ENCODE measurements at places on chromosomes 13 and 19. TPM values are rescaled to one million over a fixed set of nuclear protein-coding genes. Genes with fewer than 3 reads are reported as not detected.
A peak's percentile ranks its signal among the peaks of the same experiment; 100 is the strongest.

GRCh38 chr19:611481-611868 is 21.8 kb downstream of the HCN2 start:
- peak; percentile 95 for DNase-seq

SLC25A41 gene
- 0.10 TPM for total RNA-seq

GRCh38 chr19:8490395-8490760 is 12.1 kb downstream of the PRAM1 start:
- DNase-seq, result no peak

- no peak for DNase-seq
These were observed 306.4 kb downstream of the KLF5 start for GRCh38 chr13:73365252-73365651.

GRCh38 chr13:35953537-35954206 is 177.5 kb downstream of the DCLK1 start:
- peak; percentile 80 for DNase-seq

GRCh38 chr19:14019100-14019499 is 8.8 kb upstream of the RLN3 start:
- no peak for DNase-seq

DNA sequence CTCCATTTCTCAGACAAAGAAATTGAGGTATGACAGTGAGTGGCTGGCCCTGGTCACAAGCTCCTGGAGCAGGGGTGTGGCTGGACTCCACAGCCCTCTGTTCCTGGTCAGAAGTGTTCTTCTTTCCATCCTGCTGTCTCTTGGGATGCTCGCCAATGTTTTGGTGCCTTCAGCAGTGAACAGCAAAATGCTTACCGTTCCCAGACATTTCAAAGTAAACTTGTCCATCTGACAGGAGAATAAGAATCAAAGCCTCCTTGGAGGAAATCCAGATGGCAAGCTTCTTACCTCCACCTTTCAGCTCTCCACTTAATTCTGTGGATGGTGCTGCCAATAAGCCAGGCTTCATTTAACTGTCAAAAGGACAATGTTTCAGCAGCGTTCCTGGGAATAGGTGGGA is 954.1 kb downstream of the UQCRFS1 start:
- DNase-seq, result no peak

- DNase-seq, result peak; percentile 95
These were observed 5.0 kb downstream of the PPP1R37 start for GRCh38 chr19:45097776-45098520.

- DNase-seq, result no peak
These were observed 36.8 kb upstream of the SEMA6B start for GRCh38 chr19:4596033-4596904.

GIPC3 gene
- not detected for total RNA-seq

- DNase-seq, result no peak
These were observed 81.2 kb upstream of the RAP2A start for GRCh38 chr13:97352815-97353214.

- no peak for DNase-seq
These were observed 826.0 kb downstream of the SLITRK1 start for GRCh38 chr13:83056269-83056668.

DNA sequence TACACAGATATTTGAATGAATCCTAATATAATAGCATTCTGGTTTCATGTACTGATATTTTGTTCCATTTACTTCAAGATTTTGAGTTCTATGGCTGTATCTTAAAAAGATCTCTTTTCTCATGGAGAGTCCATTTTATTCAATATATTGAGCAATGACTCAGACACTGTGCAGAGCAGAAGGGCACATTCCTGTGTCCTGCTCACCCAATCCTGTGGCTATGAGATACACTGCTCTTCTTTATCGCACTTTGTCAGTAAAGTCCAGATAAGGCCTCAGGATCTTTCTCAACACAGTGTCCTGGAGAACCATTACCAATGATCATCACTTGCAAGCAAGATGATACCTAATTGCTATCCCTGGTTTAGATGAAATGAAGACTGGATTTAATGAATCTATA is 155.0 kb downstream of the CYSLTR2 start:
- DNase-seq, result peak; percentile 70

DNA sequence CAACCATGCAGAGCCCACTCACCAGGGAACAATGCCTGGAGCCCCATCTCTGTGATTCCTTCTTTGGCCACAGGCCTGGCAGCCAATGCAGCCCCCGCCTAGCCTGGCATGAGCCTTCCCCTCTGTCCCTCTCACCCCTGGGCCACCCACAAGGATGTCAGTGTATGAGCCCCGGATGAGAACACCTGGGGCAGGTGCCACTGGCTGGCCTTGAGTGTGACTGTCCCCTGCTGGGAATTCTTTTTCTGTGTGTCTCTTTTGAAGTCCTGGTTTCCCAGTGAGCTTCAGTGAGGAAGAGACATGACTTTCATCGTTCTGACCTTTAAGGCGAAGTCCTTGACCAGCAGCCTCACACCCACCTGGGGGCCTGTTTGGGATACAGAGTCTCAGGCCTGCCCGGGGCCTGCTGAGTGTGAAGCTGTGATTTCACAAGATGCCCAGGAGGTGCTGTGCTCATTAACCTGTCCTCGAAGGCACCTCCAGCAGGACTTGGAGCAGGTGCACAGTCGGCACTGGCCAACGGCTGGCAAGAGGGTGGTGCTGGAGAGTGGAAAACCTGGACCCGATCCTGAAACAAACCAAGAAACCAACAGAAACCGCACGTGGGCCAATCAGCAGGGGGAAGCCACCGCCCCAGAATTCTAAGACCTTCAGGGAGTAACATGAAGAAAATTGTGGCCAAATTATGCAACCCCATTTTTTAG is 27.4 kb upstream of the SPACA7 start:
- DNase-seq, result no peak

DNA sequence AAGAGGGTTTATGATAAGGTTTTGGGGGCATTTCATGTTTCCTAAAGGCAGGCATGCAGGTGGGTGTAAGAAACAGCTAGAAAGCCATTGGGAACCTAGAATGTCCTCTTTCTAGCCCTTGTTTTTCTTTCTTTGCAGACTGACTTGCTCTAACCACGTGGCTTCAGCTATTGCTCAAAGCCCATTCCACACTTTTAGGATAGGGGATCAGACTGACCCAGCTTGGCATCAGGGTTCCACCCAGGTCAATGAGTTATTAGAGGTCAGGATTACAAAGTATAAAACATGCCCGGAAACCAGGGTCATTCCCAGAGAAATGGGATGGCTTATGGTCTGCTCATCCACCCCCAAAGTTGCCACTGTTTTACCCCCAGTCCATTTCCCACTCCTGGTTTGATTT is 16.8 kb downstream of the PHF11 start:
- no peak for DNase-seq

DNA sequence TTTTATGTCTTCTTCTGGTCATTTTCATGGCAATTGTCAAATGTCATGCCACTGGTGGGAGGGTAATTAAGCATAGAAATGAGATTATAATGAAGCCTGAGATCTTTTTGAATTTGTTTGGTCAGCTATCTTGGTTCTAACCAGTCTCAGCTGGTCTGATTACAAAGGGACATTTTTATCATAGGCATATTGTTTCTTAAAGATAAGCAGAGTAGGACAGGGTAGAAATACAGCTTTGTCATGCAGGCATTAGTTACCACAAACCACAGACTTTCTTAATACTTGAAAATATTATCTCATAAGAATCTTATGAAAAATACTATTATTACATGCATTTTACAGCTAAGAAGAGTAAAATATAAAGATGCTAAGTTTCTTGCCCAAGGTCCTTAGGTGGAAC is 1761.5 kb downstream of the PCDH9 start:
- DNase-seq, result no peak

DNA sequence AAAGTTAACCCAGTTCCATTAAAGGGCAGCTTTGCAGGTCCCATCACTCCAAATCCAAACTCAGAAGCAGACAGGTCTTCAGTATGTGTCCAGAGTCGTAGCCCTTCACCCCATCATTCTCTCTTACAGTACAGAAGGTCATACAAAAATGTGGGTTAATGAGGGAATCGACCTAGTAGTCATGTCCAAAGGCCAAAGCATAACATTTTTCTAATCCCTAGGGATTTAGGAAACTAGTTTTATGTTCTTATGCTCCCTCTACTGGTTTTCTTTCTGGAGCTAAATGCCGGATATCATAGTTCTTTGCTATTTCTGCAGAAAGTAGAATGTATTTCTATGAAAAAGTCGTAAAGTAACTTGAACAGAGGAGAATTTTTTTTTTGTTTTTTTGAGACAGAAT is 72.2 kb downstream of the DHRS12 start:
- DNase-seq, result peak; percentile 40

GRCh38 chr13:51674276-51674675 is 90.0 kb downstream of the WDFY2 start:
- peak; percentile 28 for DNase-seq

GRCh38 chr19:46393456-46394401 is 19.6 kb downstream of the CCDC8 start:
- no peak for DNase-seq

DNA sequence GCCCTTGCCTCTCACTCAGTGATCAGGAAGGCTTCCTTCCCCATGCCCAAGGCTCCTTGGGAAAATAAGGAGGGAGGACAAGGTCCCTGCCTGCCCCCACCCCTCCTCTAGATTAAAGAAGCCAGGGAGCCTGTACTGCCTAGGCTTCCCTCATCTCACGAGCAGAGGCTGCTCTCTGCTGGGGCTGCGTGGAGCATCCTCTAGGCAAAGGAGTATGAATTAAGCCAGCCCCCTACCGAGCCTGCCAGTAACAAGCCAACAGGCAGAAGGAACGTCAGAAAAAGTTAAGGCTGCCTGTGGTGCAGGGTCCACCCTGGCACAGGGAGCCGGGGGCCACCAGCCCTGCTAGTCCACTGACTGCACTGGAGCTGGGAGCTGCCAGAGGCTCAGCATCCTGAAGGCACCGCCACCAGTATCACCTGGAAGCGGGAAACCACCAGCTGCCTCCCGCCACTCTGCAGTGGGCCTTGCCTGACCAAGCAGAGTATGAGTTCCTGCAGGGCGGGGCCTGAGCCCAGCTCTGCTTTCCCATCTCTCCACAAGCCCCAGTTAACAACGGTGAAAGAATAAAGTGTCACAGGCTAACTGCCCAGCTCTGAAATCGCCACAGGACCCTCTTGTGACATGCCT is 6.8 kb downstream of the NAPA start:
- DNase-seq, result no peak

DNA sequence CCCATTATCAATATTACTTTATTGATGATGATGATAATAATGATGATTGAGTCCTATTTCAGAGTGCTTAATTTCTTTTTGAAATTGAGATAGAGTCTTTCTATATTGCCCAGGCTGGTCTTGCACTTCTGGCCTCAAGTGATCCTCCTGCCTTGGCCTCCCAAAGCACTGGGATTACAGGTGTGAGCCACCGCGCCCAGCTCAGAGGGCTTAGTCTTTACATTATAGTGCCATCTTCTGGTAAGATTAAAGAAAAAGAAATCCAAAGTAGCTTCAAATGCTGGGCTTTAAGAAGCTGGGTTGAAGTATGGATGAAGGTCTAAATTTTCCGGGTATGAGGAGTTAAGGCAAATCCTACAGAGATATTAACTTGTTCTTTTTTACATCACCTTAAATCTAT is 3.4 kb upstream of the ZNF333 start:
- peak; percentile 33 for DNase-seq

- DNase-seq, result no peak
These were observed 288.2 kb downstream of the MYO16 start for GRCh38 chr13:108917581-108917980.

DNA sequence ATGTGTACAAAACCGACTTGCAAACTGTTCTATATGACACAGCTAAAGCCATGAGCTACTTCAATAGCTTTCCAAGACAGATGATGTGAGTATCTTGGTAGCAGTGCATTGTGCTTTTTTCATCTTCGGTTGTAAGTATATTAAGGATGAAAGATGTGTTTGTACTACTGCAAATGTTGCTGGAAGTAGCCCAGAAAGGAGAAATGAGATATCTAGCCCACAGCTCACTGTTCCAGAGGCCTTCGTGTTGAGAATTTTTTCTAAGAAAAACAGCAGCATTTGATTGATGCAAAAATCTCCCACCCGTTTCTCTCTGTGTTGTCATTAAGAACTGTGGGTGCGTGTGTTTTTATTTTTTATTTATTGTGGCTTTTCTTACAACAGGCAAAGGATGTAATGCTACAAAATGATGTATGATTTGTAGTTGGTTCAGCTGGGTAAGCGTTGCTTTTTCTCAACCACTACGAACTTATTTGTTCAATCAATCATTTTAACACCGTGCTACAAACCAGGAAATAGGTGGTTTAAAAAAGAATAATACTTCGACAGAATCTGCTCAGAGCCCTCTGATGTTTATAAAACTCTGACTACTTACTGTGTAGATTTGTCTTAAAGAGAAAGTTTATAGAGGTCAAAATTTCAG is 41.6 kb upstream of the RFC3 start:
- no peak for DNase-seq

DNA sequence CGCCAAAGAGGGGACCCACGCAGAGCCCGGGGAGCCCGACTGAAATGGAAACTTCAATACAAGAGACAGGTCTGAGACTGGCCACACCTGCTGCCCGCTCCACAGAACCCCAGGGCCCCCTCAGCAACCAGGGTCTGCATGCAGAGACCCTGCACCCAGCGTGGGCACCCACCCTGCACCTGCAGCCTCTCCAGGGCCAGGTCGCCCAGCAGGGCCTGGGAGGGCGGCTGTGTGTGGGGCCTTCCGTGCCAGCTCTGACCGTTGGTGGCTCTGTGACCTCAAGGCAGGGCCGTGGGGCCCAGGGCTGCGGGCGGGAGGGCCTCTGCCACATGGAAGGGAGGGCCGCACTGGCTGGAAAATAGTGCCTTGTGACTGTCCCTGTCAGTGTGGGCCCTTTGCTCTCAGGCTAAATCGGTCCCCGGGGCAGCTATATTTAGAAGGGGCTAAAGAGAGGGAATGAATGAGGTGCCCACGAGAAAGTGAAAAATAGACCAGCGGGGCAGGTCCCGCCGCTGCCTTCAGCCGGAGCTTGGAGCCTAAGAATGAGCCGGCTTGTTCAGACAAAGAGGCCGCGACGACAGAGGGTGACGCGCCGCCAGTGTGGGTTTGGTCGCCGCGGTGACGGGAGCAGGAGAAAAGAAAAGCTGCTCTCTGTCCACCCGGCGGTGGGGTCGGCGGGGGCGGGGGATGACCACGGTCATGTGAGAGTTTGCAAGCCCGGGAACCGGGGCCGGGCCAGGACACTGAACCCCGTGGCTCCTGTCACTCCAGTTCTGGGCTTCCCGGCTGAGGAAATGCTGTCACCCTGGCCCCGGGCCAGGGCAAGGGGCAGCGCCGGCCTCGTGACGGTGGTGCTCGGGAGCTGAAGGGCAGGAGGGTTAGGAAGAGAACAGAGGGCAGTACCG is 70.5 kb downstream of the GADD45B start:
- peak; percentile 21 for DNase-seq

GRCh38 chr19:34589730-34590129 is 87.2 kb downstream of the SCGB2B2 start:
- DNase-seq, result no peak

GRCh38 chr19:4580021-4580901 is 20.8 kb upstream of the SEMA6B start:
- DNase-seq, result no peak

SIGLEC12 gene
- not detected for total RNA-seq

ZFP28 gene
- total RNA-seq, result 8.7 TPM

DNA sequence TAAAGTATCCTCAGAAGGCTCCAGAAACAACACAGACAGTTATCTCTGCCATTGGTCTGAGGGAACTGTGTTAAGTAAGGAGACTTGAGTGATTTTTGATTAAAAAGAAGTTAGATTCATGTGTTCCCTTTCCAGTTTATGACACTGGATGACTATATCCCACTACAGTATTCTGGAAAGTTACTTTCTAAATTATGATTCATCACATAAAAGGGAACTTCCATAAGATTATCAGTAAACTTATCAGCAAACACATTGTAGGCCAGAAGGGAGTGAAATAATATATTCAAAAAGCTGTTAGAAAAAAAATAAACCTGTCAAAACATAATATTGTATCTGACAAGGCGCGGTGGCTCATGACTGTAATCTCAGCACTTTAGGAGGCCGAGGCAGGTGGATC is 700.0 kb downstream of the SLITRK6 start:
- DNase-seq, result no peak
